Fibroblast of the aortic adventitia (primary cell): ENCODE measurements at places on chromosomes 2 and 18.

- DNase-seq, result peak; percentile 67
Measured at GRCh38 chr2:149994057-149994728, 406.6 kb upstream of the MMADHC start.

- no peak for DNase-seq
Measured at GRCh38 chr2:17272170-17272569, 246.1 kb downstream of the RAD51AP2 start.

GRCh38 chr2:206011018-206011614, 74.9 kb downstream of the INO80D start:
- no peak for DNase-seq

DNA sequence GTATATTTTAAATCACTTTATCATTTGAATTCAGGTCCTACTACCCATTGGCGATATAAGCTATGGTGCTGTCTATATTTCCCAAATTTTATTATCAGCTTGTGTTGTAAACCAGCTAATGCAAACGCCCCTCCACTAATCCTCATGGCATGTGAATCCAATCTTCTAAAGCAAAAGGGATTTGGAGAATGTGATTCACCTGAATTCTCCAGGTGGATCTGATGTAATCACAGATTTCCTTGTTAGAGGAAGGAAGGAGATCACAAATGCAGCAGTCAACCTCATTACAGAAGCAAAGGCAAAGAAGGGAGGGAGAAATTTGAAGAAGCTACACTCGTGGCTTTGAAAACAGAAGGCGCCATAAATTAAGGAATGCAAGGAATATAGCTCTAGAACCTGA, 431.1 kb upstream of the CDH19 start:
- no peak for DNase-seq

DNA sequence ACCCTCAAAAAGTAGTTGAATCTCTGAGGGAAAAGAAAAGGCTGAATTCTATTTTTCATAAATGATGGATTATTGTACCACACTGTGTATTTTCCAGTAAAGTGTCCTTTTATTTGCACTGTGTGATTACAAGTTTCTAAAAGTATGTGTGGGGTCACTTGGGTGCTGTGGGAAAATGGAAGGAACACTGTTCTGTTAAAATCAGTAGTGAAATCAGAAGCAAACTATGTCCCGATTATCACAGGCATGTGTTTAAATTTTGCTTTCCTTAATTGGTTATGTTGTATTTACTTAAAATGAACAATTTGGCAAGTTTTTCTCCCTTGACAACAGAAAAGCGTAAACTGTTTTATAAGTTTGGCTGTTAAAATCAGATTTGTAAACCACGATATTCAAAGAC, 353.1 kb downstream of the ARHGAP15 start:
- DNase-seq, result peak; percentile 28

GRCh38 chr2:239594772-239595608, 194.2 kb upstream of the HDAC4 start:
- DNase-seq, result no peak

- peak; percentile 52 for DNase-seq
Measured at GRCh38 chr2:88054782-88055370, 707 bp downstream of the KRCC1 start.

GRCh38 chr18:36537289-36537688, 239.8 kb downstream of the FHOD3 start:
- no peak for DNase-seq

DNA sequence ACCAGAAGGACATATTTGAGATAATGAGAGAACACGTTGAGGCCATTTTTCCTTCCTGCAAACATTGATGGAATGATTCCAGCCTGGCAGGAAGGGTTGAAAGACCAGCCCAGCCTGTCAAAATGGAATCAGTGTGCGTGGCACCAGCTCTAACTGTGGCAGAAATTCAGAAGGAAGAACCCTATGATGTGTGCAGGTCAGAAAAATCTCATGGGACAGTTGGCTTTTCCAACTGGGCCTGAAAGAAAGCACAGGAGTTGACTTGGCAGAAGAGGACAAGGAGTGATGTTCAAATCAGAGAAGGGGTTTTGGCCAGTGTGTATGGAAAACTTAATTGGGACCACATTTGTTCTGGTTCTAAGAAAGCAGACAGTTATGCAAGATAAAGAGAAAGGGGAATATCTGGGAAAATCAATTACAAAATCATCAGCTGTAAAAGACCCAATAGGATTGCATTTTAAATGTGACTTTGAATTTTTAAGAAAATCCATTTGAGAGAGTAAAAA, 192.8 kb upstream of the PID1 start:
- peak; percentile 59 for DNase-seq

DNA sequence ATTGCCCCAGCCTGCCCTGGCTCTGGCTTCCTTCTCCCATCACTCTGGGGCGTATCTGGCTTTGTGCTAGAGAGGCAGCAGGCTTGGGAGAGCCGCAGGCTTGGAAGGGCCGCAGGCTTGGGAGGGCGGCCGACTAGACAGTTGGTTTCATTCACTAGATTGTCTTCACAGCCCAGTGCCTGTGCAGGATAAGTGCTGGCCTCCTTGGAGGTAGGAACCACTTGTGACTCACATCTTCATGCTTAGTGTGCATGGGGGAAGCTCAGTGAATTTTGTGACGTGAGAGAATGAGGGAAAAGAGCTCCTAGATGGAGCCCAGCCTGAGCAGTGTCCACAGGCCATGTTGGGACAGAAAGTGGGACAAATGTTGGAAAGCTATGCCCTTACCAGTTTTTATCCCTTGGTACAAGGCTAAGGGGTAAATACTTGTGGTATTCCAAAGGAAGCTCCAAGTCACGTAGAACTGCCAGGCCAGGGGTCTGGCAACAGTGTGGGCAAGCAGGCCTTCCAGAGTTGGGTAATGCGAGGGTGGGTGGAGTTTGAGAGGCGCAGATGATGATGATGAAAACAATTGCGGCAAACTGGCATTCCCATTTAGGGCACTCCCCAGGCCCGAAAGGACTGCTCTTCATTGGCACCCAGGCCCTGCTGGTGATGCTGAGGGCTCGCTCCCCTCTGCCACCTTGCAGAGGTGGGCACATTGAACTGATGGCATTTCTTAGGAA, 100.1 kb downstream of the DDX1 start:
- DNase-seq, result no peak

DNA sequence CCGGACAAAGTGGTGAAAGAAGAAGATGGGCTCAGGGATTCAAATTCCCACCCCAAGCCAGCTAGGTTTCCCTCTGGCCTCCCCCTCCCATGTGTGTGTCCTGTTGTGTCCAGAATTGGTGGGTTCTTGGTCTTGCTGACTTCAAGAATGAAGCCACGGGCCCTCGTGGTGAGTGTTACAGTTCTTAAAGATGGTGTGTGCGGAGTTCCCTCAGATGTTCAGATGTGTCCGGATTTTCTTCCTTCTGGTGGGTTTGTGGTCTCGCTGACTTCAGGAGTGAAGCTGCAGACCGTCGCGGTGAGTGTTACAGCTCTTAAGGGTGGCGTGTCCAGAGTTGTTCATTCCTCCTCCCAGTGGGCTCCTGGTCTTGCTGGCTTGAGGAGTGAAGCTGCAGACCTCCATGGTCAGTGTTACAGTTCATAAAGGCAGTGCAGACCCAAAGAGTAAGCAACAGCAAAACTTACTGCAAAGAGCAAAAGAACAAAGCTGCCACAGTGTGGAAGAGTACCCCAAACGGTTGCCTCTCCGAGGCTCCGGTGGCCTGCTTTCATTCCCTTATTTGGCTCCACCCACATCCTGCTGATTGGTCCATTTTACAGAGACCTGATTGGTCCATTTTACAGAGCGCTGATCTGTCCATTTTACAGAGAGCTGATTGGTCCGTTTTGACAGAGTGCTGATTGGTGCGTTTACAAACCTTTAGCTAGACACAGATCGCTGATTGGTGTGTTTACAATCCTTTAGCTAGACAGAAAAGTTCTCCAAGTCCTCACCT, 37.7 kb upstream of the KLF11 start:
- DNase-seq, result no peak

DNA sequence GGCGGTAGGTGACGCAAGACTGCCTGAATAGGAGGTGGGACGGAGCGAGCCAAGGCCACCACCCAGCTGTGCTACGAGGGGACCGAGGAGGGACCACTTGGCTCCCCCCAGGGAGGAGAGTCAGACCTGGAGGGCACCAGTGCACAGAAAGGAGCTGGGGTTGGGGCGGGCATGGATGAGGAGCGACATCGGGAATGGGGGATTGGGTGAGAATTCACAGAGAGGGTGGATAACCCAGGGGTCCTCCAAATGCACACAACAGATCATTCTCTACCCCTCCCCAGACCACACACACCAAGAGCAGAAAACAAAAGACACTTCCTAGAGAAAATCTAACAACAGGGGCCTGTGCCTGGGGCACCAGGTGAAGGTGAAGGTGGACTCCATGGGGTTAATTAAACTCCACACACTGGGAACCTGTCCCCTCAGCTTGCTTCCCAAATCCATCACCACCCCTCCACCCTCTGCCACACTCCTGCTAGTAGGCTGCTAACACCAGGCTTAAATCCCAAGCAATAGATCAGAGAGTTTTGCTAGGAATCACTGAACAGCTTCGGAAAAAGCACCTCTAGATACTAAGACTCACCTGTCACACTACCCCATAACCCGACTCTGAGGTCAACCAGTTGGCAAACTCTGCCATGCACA, 274.6 kb downstream of the EIPR1 start:
- DNase-seq, result no peak

DNA sequence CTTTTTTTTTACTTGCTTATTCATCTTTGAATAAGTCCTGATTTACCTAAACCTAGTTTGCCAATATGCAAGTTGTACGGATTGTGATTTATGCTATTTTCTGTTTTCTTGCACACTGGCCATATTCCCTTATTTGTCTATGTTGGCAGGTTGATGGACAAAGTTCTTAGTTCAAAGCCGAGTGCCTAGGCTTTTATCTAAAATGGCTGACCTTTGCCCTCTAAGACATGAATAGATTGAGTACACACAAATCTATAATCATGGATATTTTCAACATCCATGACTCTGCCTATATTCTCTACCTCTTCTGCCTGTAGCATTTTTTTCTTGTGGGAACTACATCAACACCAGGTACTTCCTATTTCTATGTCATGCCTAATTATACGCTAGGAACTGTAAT, 171.7 kb downstream of the TMEFF2 start:
- DNase-seq, result no peak

- no peak for DNase-seq
Measured at GRCh38 chr2:205806143-205806905, 124.0 kb downstream of the NRP2 start.

DNA sequence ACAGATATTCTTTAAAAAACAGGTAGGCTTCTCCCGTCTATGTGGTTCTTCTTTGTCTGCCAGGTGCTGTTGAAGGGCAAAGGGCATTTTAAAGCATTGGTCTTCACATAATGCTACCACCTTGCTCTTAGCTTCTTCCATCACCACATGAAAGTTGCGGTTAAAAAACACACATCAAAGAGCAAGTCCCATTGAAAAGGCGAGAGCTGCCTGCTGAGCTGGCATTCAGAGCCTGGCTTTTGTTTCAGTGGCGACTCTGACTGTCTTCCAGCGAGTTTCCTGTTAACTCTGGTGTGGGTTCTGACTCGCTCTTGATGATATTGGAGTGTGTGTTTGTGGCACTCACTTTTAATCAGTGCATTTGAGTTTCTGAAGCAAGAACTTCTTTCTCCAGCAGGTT, 624.9 kb upstream of the FANCL start:
- DNase-seq, result no peak

DNA sequence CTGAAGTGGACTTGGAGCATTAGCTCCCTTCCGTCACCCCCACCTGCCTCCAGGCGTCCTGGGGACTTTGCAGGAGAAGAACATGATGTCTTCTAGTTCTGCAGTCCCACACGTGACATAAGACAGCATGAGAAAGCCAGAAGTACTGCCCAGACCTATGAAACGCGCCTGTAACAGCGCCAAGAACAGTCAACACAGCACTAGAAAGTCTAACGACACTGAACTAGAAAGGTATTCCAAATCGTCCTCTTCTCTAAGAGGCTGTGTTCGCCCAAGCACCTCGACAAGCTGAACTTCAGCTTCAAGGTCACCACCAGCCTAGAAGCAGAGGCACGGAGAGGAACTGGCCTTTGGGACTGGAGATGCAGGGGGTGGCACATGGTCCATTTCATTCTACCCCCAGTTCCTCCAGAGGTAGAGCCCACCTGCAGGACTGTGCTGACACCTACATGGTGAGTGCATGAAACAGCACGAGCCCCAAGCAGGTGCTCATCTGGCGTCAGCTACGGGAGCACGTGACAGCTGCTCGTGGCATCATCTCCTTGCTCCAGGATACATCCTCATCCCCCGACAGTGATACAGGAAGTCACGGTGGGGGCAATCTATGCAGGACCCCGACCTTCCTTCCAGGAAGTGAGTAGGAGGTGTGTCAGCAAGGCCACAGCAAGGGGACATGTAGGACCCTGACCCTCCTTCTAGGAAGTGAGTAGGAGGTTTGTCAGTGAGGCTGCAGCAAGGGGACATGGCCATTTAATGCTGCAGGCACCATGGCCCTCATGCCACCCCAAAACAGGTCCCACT, 3.7 kb downstream of the HDAC4 start:
- DNase-seq, result no peak

DNA sequence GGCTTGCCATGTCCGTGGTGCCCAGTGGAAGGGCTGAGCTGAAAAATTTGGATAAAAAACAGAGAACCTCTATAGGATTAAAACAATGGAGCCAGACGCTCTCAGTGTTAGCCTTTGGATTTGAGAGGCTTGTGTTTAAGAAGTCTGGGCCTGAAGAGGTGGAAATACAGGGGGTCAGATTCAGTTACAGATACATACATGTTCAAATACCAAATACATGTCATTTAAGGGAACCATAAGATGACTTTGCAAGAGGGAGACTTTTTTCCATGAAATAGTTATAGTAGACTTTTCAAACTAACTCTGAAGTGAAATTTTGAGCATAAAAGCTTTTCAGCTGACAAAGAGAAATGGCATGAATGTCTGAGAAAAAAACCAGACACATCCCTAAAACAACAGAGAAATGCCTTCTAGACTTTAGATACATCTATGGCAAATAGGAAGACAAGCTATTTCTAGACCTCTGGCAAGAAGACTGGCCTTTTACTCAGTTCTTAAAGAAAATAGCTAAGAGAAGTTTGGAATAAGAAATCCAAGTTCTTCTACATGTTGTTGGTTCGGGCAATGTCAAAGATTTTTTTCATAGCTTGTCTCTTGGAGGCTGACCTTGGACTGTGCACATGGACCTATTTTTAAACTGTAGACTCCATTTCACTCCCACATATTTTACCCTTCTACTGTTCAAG, 112.9 kb downstream of the LTBP1 start:
- peak; percentile 60 for DNase-seq

DNA sequence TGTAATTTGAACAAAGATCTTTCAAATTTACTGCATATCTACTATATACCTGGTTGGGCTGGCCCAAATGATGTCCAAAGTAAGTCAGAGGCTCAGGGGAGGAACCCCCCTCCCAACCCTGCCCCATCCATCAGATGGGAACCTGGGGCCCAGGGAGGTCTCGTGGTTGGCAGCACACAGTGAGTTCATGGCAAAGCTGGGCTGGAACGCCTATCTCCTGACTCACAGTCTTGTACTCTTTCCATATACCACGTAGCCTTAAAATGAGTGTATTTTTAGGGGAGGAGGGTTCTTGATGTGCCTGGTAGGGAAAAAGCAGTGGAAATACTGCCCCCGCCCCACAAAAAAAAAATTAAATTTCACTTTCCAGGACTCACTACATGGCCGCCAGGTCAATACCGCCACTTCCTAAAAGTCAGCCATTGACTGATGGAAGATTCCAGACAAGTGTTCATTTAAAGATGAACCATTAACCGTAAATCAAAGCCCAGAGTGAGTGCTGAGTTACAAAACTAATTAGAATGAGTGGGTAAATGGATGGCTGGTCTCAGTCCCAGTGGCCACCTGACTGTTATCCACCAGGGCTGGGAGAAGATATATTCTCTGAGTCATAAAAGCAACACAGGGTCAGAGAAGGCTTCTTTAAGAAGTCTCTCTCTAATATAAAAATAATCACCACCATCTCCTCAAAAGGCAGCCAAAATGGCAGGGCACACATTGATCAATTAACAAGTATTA, 80.5 kb downstream of the ZBTB7C start:
- DNase-seq, result peak; percentile 70
